ENCODE measurements at places on chromosomes 1 and 21.
A peak's percentile ranks its signal among the peaks of the same experiment; 100 is the strongest.

GRCh38 chr1:23865543-23865930, 2.6 kb downstream of the FUCA1 start:
- H3K36me3 ChIP-seq: peaks cover 3% of the 10 kb centered on the region
- DNase-seq: no peak
- H3K27ac ChIP-seq: no peak overlapping the region
- peaks cover 35% of the 10 kb centered on the region for H3K4me1 ChIP-seq
- no peaks in the 10 kb centered on the region for H3K27me3 ChIP-seq
- H3K4me3 ChIP-seq: no peak overlapping the region

DNA sequence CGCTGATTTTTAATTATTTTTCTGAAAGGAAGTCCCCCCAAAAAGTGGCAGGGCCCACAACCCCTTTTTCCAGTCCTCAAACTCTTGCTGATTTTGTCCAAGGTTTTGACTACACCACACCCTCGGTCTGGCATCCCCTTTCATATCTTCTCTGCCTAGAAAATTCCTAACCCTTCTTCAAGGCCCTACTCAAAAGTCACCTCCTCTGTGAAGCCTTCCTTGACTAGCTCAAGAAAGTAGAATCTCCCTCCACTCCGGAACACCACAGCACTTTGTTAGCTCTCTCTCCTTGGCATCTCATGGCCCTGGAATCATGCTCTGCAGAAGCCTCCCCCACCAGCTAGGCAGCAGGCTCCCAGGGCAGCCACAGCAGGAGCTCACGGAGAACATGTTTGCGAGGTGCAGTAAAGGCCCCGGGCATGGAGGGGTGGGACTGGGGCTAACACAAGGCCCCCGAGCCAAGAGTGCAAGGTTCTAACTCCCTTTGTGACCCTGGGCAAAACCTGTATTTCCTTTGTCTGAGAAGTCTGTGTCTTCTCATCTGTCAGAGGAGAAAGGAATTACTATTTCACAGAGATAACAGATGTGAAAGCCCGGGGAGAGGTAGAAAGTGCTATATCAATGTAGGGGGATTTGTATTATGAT, 17.7 kb upstream of the S100A7 start:
- H3K27ac ChIP-seq: peak overlapping the region; percentile 78
- H3K27me3 ChIP-seq: no peaks in the 10 kb centered on the region
- H3K36me3 ChIP-seq: no peaks in the 10 kb centered on the region
- DNase-seq: no peak
- no peak overlapping the region for H3K4me3 ChIP-seq

- no peaks in the 10 kb centered on the region for H3K27me3 ChIP-seq
- peaks cover 23% of the 10 kb centered on the region for H3K4me1 ChIP-seq
- H3K36me3 ChIP-seq: peaks cover 4% of the 10 kb centered on the region
- DNase-seq: no peak
- H3K4me3 ChIP-seq: no peak overlapping the region
Observed at GRCh38 chr1:37821481-37821880, 13.5 kb upstream of the YRDC start.

- H3K27me3 ChIP-seq: peaks cover 52% of the 10 kb centered on the region
- no peak overlapping the region for H3K27ac ChIP-seq
- no peaks in the 10 kb centered on the region for H3K36me3 ChIP-seq
- H3K4me3 ChIP-seq: no peak overlapping the region
Observed at GRCh38 chr21:36532769-36533467, 53.0 kb upstream of the CLDN14 start.

DNA sequence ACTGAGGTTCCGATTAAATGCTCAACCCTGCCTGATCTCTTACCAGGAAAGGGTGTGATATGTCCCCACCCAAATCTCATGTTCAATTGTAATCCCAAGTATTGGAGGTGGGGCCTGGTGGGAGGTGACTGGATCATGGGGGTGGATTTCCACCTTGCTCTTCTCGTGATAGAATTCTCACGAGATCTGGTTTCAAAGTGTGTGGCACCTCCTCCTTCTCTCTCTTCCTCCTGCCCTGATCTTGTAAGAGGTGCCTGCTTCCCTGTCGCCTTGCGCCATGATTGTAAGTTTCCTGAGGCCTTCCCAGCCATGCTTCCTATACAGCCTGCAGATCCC, 34.9 kb downstream of the RSPH1 start:
- H3K4me1 ChIP-seq: no peaks in the 10 kb centered on the region
- DNase-seq: no peak
- no peak overlapping the region for H3K27ac ChIP-seq
- H3K4me3 ChIP-seq: no peak overlapping the region
- no peaks in the 10 kb centered on the region for H3K27me3 ChIP-seq

DNA sequence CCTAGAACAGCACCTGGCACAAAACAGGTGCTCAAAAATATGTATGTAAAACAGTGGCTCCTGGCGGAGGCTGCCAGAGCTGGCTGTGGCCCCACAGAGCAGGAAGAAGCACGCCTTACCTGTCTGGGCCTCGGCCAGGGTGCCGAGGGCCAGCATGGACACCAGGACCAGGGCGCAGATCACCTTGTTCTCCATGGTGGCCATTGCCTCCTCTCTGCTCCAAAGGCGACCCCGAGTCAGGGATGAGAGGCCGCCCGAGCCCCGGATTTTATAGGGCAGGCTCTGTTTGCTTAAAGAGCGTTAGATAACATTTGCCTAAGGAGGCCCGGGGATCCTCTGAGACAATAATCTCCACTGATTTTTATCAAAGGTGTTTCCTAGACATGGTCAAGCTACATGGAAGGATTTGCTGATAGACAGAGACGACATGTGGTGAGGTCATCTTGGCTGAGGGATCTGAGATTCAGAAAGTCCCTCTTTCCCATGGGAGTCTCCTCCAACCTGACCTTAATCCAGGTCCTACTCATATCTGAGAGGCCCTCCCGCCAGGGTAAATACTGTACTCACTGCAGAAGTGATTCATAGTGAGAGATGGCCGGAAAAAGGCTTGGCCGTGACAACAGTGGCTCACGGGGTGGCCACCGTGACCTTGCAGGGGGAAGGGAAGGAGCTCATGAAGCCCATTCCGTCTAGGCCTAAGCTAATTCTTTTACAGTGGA, at the start of gene TFF1:
TFF1 (minus strand) TSS at position 244 of the 719 bp plus-strand sequence; CDS start at position 204, 40 bp downstream.
- no peak within 1 kb of the TSS for H3K27ac ChIP-seq
- no peaks in the 10 kb centered on the region for H3K27me3 ChIP-seq
- H3K36me3 ChIP-seq: no peaks in the 10 kb centered on the region

- peaks cover 95% of the 10 kb centered on the region for H3K4me1 ChIP-seq
- peak overlapping the region; percentile 95 for H3K27ac ChIP-seq
- no peaks in the 10 kb centered on the region for H3K36me3 ChIP-seq
- no peaks in the 10 kb centered on the region for H3K27me3 ChIP-seq
- peak overlapping the region; percentile 34 for H3K4me3 ChIP-seq
Observed at GRCh38 chr1:206002160-206002559, 1.0 kb downstream of the RAB7B start.

GRCh38 chr1:17097787-17098186, 21.5 kb downstream of the PADI2 start:
- peak overlapping the region; percentile 46 for H3K27ac ChIP-seq
- H3K4me1 ChIP-seq: peaks cover 13% of the 10 kb centered on the region
- DNase-seq: no peak
- no peaks in the 10 kb centered on the region for H3K36me3 ChIP-seq
- no peak overlapping the region for H3K4me3 ChIP-seq

DNA sequence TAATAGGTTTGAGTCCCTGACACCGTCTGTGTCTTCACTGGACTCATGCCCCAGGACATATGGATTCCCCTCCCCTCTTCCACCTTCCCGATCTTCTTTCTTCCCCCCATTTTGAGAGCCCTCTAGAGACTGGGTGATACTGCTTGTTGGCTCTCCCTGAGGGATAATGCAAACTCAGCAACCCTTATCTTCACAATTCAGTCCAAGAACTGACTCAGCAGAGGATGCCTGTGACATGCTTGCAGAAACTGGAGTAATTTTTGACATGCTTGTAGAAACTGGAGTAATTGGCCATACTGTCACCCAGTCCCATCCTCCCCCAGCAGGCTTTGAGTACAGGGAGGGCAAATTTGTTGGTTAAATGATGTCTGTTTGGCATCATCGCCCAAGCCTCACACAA, 127.6 kb upstream of the CTTNBP2NL start:
- H3K4me1 ChIP-seq: peaks cover 24% of the 10 kb centered on the region
- peak overlapping the region; percentile 10 for H3K27ac ChIP-seq
- no peak for DNase-seq
- no peak overlapping the region for H3K4me3 ChIP-seq

DNA sequence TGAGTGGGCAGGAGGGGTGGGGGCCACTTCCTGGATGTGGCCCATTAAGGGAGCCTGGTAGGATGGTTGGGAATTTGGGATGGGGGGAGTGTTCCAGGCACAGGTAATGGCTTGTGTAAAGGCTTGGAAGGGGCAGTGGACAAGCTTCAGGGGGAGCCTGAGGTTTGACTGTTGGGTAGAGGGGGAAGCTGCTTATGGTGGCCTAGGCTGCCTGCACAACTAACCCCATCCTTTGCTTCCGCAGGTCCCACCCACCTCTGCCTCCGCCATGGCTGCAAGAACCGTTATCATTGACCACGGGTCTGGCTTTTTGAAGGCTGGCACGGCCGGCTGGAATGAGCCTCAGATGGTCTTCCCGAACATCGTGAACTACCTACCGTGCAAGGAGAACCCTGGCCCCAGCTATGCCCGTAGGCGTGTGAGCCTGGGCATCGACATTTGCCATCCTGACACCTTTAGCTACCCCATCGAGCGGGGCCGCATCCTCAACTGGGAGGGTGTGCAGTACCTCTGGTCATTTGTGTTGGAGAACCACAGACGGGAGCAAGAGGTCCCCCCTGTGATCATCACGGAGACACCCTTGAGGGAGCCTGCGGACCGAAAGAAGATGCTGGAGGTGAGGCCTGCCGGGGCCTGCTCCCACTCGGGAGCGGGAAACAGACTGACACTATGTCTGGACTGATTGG, 67.8 kb downstream of the ACTL8 start:
- no peak overlapping the region for H3K4me3 ChIP-seq
- no peak for DNase-seq
- no peaks in the 10 kb centered on the region for H3K36me3 ChIP-seq
- H3K4me1 ChIP-seq: no peaks in the 10 kb centered on the region
- H3K27me3 ChIP-seq: no peaks in the 10 kb centered on the region

GRCh38 chr1:168419736-168420135, 124.1 kb downstream of the XCL2 start:
- DNase-seq: no peak
- no peak overlapping the region for H3K4me3 ChIP-seq
- H3K36me3 ChIP-seq: no peaks in the 10 kb centered on the region
- no peaks in the 10 kb centered on the region for H3K27me3 ChIP-seq
- H3K4me1 ChIP-seq: no peaks in the 10 kb centered on the region
- H3K27ac ChIP-seq: no peak overlapping the region

GRCh38 chr1:17759114-17759513, 4.0 kb downstream of the ACTL8 start:
- no peaks in the 10 kb centered on the region for H3K4me1 ChIP-seq
- H3K36me3 ChIP-seq: no peaks in the 10 kb centered on the region
- peaks cover 14% of the 10 kb centered on the region for H3K27me3 ChIP-seq
- no peak overlapping the region for H3K4me3 ChIP-seq
- no peak for DNase-seq

GRCh38 chr1:186154651-186155050, 220.4 kb downstream of the TPR start:
- H3K4me1 ChIP-seq: no peaks in the 10 kb centered on the region
- no peak overlapping the region for H3K27ac ChIP-seq
- H3K27me3 ChIP-seq: no peaks in the 10 kb centered on the region
- H3K36me3 ChIP-seq: no peaks in the 10 kb centered on the region

DNA sequence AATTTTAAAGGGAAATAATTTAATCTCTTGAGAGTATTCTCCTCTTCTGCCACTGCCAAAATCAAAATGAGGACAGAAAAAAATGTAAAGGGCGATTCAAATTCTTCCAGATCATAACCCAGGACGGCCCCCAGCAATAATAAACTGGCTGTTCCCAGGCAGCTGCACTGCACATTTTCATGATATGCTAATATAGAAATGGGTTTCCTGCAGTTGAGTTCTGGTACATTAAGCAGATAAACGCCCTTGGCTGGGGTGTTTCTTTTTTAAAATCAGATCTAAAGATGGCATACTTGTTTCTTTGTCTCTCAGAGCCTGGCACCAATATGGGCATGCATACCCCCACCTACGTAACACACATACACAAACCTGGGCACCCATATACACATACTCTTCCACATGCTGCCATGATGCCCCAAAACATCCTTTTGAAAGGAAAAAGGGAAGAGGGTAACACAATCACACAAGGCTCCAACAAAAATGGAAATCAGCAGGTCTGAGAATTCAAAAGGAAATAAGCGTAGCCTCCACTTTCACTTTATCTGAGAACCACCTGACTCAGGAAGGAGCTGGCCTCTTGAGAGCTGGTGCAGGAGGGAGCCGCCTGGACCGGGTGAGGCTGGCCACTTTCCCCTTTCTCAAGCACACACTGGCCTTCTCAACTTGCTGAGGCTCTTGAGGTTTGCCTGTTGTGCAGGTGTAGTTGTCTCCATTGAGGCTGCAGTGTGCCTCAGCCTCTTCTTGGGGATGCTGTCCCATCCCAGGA, 653.4 kb downstream of the KIF26B start:
- DNase-seq: no peak
- no peaks in the 10 kb centered on the region for H3K4me1 ChIP-seq
- no peak overlapping the region for H3K27ac ChIP-seq
- H3K36me3 ChIP-seq: no peaks in the 10 kb centered on the region

- H3K4me1 ChIP-seq: no peaks in the 10 kb centered on the region
- no peak for DNase-seq
- no peaks in the 10 kb centered on the region for H3K27me3 ChIP-seq
- H3K4me3 ChIP-seq: no peak overlapping the region
- H3K36me3 ChIP-seq: no peaks in the 10 kb centered on the region
- no peak overlapping the region for H3K27ac ChIP-seq
Observed at GRCh38 chr1:197285526-197286205, 17.6 kb downstream of the CRB1 start.

DNA sequence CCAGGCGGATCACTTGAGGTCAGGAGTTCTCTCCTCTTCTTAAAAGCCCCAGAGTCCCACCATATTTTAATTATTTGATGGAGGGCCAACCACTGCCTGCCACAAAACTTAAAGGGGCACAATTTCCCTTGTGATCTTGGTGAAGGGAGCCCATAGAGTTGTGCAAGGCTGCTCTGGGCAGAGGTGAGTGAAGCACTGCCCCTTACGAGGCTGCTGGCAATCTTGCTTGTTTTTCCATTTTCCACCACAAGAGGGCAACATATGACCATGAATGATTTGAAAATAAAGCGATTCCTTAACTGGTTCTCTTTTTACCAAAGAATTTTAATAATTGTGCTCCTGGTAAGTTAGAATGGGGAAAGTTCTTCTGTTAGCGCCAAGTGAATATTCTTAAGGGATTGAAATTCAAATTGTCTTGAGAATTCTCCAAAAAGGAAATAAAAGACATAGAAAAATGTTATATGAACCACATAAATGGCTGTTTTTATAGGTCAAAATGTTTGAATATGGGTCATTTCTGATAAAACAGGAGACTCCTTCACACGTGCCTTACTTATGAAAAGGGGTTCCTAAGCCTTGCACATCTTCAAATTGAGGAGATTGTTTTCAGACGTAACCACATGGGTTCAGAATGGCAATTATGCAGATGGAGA, 22.7 kb downstream of the PGM1 start:
- H3K27ac ChIP-seq: no peak overlapping the region
- H3K36me3 ChIP-seq: no peaks in the 10 kb centered on the region
- DNase-seq: no peak
- H3K4me1 ChIP-seq: peaks cover 17% of the 10 kb centered on the region

All from esophagus squamous epithelium (tissue), 5 donors.